ENCODE measurements at places on chromosomes 7 and 10. TPM values are rescaled to one million over a fixed set of nuclear protein-coding genes. Genes with fewer than 3 reads are reported as not detected.

Gene SYT15
- 0.44 TPM for total RNA-seq

Gene TMEM72
- total RNA-seq: not detected

Gene FKBP6
- total RNA-seq: not detected

Gene PNLIPRP1
- not detected for total RNA-seq

Gene MALRD1
- not detected for total RNA-seq

Gene FOXI2
- total RNA-seq: not detected

Gene FRMPD2
- total RNA-seq: 0.50 TPM

Gene PLXNA4
- 7.9 TPM for total RNA-seq

Gene STOX1
- total RNA-seq: 0.32 TPM

Gene CCDC7
- 3.9 TPM for total RNA-seq

Gene PNLIPRP3
- not detected for total RNA-seq

Gene PON2
- 105 TPM for total RNA-seq

Gene VSTM2A
- total RNA-seq: not detected

Gene CAV1
- total RNA-seq: 2,402 TPM

Gene TMEM225B
- not detected for total RNA-seq

Gene WNT8B
- not detected for total RNA-seq

Gene CAPZA2
- total RNA-seq: 292 TPM

Gene CRHR2
- not detected for total RNA-seq

Gene HTR5A
- not detected for total RNA-seq

Gene PON3
- 0.31 TPM for total RNA-seq

Gene SPDYE2
- total RNA-seq: not detected

Gene MSMB
- total RNA-seq: not detected

Gene TMEM213
- not detected for total RNA-seq

Gene KAZALD1
- total RNA-seq: 0.31 TPM

Gene CC2D2B
- total RNA-seq: not detected

Gene FAM13C
- 10.2 TPM for total RNA-seq

Gene NOS3
- 20.9 TPM for total RNA-seq

Gene TRPV5
- total RNA-seq: not detected

Gene WDFY4
- 1.5 TPM for total RNA-seq

Gene MMD2
- total RNA-seq: not detected

Gene GPER1
- 1.1 TPM for total RNA-seq

Gene HABP2
- total RNA-seq: not detected

Gene SCRN1
- total RNA-seq: 95.2 TPM

Gene ABCB4
- 0.32 TPM for total RNA-seq

Gene SH2D4B
- 0.16 TPM for total RNA-seq

Gene ZNF365
- 0.25 TPM for total RNA-seq

Gene ABCF2
- 44.2 TPM for total RNA-seq

Gene ELMO1
- 72.2 TPM for total RNA-seq

Gene SLC18A3
- not detected for total RNA-seq

Gene AKR1E2
- 38.9 TPM for total RNA-seq

Gene RBM17
- total RNA-seq: 36.3 TPM

Gene EIF5AL1
- total RNA-seq: 0.16 TPM

Gene PODXL
- total RNA-seq: 189 TPM

Gene CALCR
- total RNA-seq: not detected

Gene DNAH11
- 0.31 TPM for total RNA-seq

Gene TCAF2
- total RNA-seq: 6.5 TPM

Gene COBL
- total RNA-seq: 0.32 TPM

Gene STEAP1
- 7.4 TPM for total RNA-seq

Gene TASOR2
- 24.1 TPM for total RNA-seq

Gene RBP3
- total RNA-seq: not detected

Gene HGF
- 0.82 TPM for total RNA-seq

Gene ARPC1B
- total RNA-seq: 710 TPM
